RCC 7860 (cell line): ENCODE measurements at places on chromosomes 11 and 22.

DNA sequence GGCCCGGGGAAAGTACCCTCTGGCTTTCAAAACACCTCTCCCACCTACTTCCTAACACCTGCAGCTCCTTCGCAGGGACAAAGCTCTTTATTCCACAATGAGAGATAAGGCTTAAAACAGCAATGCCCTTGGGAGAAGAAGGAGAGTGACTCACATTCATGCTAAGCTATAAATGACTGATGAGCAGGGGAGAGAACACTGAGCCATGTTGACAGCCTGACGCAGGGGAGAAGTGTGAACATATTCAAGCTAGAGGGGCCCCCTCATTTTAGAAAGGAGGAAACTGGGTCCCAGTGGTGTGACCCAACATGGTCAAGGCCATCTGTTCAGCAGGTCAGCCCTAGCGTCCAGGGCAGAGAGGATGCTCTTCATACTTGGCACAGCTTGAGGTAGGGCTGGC lies 171.8 kb downstream of the DSCAML1 start:
- DNase-seq = no peak

DNA sequence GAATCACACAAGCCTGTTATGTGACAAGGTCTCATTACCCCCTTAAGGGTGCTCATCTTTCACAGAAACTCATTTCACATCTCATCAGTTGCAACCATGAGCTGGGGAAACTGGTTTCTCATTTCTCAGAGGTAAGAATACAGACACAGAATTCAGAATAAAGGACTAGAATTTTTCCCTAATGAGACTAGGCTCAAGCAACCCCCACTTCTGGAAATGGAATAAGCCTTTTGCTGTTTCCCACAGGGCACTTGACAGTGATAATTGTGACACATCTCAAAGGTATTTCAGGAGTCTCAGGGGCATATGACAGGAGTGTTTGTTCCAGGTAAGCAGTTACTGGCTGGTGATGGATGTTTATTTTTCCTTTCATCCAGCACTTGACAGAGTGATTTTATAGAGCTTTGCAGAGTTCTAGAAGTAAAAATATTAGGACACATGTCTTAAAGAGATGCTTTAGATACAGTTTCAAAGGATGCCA lies 112.9 kb upstream of the DDI1 start:
- DNase-seq = no peak

- no peak for DNase-seq
These were observed 7.8 kb downstream of the FGF3 start for GRCh38 chr11:69811431-69811830.

DNA sequence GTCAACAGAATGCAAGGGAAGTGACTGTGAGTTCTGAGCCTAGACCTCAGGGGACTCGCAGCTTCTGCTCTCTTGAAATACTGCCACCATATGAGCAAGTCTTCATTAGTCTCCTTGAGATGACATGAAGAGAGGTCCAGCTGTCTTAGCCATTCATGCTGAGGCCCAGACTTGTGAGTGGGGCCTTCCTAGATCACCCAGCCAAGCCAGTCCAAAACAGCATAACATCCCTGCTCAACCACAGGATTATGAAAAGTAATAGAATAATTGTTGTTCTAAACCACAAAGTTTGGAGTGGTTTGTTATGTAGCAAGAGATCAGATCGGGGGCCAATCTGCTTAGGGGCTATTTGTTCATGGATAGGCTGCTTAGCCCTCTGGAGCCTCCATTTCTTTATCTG lies 54.9 kb upstream of the HTATIP2 start:
- DNase-seq = no peak

DNA sequence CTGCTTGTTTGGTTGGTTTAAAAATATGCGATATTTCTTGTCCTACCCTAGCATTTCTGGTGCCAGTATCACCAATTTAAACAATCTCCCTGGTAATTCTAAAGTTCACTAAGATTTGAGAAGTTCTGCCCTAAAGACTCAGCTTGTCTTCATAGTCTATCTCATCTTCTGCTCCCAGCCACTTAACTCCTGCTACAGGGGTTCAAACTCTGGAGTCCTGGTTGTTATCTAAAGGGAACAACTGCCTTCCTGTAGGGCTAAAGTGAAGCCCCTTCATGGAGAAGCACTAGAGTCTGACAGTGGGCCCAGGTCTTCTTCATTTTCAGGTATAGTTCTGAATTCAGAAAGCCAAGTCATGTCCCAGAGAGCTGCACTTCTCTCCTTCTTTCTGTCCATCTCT lies 73.2 kb downstream of the CTNND1 start:
- DNase-seq = no peak

DNA sequence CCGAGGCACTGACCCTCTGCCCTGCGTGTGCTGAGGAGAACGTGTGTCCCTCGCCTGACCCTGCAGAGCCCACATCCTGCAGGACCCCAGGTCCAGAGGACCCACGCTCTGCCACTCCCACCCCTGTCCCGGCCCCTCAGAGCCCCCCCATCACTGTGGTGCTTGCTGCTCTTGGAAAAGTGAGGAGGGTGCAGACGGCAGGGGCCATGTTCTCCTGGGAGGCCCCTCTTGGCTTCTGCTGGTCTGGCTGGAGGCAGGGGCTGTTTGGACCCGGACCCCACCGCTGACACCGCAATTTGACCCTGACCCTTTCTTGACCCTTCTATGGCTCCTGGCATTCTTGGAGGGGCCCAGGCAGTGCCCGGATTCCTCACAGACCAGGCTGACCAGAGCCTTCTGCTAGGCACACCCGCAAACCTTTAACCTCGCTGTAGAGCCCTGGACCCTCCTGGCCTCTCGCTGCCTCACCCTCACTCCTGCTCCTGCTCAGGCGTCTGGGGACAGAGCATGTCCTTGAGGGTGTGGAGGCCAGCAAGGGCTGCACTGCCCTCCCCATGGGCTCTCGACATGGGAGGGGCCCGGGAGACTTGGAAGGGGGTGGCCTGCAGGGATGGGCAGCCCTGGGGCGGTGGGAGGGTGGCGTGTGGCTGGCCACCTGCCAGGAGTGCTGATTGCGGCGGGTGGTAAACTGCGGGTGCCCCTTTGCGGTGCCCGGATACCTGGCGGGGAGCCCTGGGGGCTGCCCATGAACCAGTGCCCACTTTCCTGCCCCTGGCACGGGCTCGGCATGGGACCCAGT lies 37.0 kb upstream of the MUC5AC start:
- DNase-seq = no peak

DNA sequence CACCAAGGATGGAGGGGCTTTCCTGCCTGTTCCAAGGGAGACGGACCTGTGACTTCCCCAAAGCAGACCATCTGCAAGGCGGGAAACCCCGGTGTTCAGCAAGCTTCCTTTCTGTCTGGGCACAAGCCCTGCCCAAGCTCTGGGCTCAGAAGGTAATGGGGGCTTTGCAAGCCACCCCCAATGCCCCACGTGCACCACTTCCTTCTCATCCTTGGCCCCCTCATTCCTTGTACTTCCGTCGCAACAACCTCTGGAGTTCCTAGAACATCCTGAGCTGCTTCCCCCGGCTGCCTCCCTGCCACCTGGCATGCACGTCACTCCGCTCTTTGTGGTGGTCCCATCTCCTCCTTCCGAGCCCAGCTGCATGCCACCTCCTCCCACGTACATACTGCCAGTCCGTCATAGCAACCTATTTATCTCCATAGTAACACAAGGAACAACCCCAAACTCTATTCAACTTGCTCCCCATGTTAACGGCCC lies 3.9 kb downstream of the MYEOV start:
- peak; percentile 65 for DNase-seq

GRCh38 chr11:68581439-68581838 lies 102.9 kb upstream of the GAL start:
- DNase-seq = no peak

DNA sequence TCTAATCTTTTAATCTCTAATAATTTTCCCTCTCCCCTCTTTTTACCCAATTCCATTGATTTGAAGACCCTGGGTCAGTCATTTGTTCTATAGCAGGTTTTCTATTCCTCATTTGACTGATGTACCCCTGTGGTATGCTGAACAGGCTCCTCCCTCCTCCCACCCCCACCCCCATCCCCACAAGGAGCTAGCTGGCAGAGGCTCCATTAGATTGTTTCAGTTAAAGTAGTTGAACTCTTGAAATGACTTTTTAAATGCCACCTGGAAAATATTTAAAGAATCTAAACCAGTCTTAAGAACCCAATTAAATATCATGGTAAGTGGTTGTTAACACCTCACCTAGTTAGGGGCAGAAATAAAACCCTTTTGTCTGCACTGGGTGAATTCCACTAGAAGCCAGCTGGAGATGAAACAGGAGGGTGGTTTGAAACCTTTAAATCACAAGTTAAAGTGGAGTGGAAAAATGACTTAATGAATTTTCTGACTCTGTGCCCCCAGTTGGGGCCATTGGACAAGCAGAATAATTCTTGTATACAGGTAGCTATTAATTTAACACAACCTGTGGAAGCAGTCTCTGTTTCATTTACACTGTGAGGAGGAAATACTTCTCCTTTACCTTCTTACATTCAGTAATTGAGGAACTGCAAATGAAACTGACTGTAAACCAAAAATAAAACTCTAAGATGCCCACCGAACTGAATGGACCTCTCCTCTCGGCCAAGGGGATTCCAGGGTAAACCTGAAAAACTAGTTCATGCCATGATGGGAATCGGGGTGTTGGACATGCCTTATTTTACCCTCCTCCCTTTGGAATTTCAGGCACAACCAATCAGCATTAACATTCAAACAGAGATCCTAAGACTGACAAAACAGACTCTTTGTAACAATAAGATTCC lies 30.7 kb downstream of the PRR5L start:
- DNase-seq = no peak

DNA sequence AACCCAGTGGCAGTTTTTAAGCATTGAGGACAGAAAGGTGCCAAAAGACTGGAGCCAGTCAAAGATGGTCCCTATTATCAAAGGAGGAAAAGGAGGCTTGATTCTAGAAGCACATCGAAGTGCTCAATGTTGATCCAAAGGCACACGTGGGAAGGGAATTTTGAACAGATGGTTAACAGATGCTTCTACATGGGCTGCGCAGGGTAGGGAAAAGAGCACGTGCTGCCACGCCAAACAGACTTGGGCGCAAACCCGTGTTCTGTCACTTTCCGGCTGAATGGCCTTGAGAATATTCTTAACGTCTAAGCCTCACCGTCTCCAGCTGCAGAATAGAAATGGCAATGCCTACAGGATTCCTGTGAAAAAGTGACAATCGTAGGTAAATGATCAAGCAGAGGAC lies 217.9 kb upstream of the MTNR1B start:
- no peak for DNase-seq

DNA sequence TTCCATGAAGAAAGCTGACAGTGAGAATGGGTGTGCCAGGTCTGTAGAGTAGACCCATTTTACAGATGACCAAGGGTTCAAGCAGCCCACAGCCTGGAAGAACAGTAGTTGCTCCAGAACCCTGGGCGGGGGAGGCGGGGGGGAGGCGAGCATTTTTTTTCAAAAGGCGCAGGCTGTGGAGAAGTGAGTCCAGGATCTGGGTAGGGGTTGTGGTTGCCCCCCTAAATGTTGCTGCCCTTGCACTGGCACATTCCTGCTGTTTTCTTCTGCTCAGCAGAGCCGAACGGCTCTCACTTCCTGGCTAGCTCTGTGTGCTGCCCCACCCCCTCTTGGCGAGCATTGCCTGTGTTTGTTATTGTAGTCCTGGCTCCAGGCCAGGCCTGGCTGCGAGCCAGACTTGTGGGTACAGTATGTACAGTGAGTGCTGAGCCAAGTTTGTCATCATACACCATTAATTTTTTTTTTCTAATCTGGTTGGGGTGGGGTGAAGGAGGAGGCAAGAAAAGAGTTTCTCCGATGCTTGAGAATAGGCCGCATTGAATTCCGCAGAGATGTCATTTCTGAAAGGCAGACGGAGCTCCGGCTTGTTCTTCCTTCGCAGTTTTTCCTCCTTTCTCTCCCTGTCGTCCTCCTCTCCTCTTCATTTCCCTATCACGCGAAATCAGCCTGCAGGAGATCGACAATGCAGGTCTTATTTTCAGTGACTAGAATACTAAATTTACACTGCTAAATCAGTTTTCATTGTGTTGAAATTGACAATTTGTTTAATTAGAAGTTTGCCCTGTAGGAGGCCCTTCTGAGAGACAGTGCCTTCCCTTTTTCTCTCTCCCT lies 100.5 kb downstream of the ZBTB16 start:
- DNase-seq = peak; percentile 93

DNA sequence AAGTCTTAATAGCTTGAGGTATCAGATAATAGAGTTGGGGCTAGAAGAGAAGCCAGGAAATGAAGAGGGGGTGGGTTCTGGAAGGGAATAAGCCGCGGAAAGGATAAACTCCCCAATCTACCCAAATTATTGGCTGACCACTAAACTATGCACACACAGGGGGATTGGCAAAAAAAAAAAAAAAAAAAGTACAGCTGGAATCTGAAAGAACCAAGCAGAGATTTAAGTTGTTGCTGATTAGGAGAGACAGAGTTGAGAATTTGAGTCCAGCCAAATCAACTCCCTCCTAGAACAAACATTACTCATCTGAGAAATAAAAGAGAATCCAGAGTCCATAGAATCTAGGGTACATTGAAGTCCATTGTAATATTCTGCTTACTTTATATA lies 134.9 kb downstream of the CCDC81 start:
- DNase-seq = no peak

DNA sequence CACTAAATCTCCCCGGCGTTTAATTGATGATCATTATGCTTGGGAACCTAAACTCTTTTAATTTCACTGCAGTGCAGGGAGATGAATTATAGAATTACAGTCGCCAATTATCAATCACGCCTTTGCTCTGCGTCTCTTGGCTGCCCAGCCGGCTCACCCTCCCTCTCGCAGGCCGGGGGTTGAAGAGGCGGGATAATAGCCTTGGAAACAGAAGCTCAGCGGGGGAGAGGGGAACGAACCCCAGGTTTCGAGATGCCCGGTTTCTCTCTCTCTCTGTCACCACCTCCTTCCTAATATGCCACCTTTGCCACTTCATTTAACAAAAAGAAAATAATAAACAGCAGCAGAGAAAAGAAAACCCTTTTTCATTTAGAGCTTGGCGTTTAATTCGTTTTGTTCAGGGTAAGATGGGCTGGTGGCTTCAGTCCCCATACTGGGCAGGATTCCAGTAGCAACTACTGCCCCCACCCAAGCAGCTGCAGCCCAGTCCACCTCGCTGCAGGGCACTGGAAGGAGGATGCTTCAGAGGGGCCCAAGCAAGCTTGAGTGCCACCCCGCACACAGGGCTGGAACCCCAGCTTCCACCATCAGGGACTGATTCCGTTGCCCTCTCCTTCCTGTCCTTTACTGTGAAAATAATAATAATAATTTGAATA lies 271.7 kb downstream of the BUD13 start:
- DNase-seq = no peak

GRCh38 chr22:26536056-26536761 lies 23.9 kb upstream of the TFIP11 start:
- DNase-seq = peak; percentile 37

DNA sequence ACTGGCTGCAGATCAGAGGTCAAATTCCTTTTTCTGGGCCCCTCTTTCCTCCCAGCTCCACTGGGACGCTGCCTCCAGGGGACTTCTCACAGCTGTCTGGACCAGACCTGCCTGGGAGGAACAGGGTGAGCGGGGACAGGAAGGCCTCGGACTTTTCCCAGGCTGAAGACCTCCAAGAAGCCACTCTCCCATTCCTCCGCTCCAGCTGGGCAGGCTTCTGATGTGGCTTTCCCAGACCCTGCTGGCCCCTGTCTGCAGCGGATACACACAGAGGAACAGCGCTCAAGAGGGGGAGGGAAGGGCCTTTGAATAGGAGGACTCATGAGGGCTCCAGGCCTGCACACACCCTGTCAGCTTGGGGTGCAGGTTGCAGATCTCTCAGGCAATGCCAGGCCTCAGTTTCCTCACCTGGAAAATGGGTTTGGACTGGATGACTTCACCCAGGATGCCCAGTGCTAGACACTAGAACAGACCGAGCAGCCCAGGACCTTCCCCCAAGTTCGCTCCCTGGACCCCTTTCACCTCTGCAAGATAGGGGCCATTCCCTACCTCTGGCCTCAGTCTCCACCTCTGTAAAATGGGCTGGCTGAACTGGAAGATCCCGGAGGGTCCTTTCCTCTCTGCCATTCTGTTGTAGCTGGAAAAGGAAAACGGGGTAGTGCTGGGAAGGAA lies 36.6 kb downstream of the MB start:
- no peak for DNase-seq
